Glomerular endothelial cell (primary cell): ENCODE measurements at places on chromosomes 16 and 17.

GRCh38 chr17:74217037-74217730, 3.8 kb downstream of the TTYH2 start:
- DNase-seq: no peak

DNA sequence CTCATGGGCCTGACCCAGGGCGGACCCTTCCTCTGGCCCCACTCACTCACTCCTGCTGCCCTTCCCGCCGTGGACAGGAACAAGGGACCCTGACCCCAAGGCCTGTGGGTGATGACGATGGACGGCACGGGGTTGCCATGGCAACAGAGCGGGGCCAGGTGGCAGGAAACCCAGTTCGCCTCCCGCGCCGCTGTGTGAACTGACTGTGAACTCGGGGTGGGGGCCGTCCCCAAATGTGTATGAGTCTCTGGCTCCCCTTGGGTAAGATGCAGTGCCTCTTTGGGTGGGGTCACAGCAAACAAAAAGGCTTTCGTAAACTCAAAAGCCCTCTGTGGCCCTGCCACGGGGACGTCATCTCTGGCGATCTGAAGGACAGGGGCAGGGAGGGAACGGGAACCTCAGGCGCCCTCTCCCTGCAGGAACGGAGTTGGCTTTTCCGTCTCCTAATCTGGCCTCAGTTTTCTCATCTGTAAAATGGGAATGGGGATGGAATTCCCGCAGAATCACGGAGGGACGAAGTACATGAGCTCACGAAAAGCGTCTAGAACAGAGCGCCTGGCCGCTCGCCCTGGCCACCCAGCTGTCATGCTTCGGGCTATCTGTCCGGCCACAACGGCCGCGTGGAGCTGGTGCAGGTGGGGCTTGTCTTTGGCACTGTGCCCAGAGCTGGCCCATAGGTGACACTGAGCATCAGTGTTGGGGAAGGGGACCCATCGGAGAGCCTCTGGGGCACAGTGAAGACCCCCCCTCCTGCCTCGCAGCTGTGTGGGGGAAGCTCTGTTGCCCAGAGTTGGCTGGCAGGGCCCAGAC, 44.9 kb upstream of the PABPN1L start:
- no peak for DNase-seq

DNA sequence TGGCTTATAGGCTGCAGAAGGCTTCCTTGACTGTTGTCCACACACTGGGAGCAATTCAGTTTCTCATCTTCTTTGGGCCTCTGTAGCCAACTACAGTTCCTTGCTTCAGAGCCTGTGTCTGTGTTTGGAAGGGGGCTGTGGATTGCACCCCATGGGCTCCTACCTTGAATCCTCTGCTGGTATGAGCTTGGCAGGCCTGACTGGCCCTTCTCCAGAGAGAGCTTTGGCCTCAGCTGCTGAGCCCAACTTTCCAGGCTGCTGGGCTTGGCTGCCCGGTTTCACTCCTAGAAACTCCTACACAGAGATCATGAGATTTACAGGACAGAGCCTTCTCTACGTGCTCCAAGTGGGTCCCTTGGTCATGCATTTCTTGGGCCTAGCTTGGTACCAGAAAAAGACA, 354.4 kb downstream of the SNX29 start:
- DNase-seq: no peak

GRCh38 chr17:39609416-39610025, 1.8 kb upstream of the NEUROD2 start:
- no peak for DNase-seq

- no peak for DNase-seq
Observed at GRCh38 chr16:23186171-23186570, 3.6 kb downstream of the SCNN1G start.

DNA sequence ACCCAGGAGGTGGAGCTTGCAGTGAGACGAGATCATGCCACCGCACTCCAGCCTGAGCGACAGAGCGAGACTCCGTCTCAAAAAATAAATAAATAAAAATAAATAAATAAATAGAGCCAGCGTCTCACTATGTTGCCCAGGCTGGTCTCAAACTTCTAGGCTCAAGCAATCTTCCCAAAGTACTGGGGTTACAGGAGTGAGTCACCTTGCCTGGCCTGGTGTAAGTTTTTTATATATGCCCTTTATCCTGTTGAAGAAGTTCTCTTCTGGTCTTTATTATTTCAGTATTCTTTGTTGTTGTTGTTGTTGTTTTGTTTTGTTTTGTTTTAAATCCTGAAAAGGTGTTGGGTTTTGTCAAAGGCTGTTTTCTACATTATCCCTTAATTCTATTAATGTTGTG, 30.1 kb upstream of the ABCC1 start:
- no peak for DNase-seq

DNA sequence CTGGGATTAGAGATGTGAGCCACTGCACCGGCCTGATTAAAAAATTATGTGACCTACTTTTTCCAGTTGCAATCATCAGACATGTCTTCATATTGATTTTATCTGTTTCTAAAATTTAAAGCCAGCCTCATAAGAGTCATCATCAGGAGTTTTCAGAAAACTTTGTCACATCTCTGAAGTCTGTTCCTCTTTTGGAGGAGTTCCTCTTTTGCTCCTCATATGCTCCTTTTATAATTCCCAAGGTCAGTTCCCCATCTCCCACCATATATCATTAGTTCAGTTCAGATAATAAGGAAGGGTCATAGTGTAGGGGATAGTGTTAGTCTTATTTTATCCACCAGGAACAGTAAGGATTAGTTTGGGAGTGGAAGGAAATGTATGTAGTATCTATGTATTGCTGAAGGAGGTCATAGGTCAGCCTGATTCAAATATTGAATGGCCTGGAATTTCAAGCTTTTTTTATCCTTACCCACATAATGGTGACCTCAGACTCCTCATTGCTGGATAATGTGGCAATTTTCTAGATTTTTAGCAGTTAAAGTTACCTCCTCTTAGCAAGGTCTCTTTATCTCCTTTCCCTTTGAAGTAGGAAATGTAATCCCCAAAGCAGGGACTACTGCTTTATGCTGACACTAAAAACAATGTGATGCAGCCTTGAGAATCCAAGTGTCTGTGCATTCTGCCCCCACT, 13.8 kb upstream of the DUSP14 start:
- no peak for DNase-seq

GRCh38 chr17:63293323-63294075, 152.6 kb downstream of the CYB561 start:
- DNase-seq: no peak
